Tongue (tissue), 3 donors: ENCODE measurements at places on chromosomes 7 and 10.

- peak; percentile 77 for DNase-seq
Measured at GRCh38 chr10:15725603-15726002, 5.9 kb upstream of the ITGA8 start.

GRCh38 chr10:98078774-98079173, 48.4 kb upstream of the CRTAC1 start:
- DNase-seq: no peak

DNA sequence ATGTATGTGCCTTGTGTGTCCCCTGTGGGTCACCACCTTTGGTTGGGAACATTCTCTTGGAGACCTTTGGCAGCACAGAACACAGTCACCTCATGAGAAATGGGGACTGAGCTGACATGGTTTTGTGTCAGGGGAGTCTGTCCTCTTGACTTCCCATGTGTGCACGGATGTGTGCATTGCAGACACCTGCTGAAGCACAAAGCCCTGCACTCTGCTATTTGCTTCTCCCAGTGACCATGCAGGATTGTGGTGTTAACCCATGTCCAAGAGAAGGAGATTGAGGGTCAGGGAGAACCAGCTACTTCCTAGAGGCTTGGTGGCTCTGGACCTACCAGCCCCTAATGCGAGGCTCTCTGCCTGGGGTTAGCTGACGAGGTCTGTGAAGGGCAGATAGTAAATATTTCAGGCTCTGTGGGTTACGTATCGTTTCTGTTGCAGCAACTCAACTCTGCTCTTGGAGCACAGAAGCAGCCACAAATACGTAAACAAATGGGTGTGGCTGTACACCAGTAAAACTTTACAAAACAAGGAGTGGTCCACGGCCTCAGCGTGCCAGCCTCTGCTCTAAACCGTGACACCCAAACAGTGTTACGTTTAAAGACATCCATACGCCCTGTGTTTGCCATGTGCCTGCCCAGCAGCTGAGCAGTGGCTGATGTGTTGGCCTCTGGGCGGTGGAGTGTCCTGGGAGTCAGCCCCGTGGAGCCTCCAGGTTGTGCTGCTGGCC, 51.7 kb downstream of the ADCY1 start:
- no peak for DNase-seq

GRCh38 chr7:151175793-151176311, 8.4 kb upstream of the GBX1 start:
- DNase-seq: no peak

GRCh38 chr7:57867884-57868701, 418.1 kb downstream of the ZNF716 start:
- no peak for DNase-seq

DNA sequence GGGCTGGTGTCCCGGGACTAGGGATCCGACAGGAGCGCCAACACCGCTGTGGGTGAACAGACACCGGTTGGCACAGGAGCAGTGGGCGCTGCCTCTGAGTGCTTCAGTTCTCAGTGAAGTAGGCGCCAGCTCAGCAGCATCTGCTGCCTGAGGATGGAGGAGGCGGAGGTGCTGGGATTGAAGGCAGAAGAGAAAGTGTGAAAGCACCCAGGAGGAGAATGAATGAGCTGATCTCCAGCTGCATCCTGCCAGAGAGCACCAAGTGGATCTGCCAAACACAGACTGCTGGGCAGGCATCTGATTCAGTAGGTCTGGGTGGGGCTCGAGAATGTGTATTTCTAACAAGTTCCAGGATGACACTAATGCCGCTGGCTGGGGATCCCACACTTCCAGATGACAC, 74.5 kb downstream of the LANCL2 start:
- peak; percentile 12 for DNase-seq

GRCh38 chr7:17234398-17235031, 63.9 kb upstream of the AHR start:
- DNase-seq: peak; percentile 9

GRCh38 chr7:101618916-101619315, 10.2 kb downstream of the MYL10 start:
- DNase-seq: no peak

DNA sequence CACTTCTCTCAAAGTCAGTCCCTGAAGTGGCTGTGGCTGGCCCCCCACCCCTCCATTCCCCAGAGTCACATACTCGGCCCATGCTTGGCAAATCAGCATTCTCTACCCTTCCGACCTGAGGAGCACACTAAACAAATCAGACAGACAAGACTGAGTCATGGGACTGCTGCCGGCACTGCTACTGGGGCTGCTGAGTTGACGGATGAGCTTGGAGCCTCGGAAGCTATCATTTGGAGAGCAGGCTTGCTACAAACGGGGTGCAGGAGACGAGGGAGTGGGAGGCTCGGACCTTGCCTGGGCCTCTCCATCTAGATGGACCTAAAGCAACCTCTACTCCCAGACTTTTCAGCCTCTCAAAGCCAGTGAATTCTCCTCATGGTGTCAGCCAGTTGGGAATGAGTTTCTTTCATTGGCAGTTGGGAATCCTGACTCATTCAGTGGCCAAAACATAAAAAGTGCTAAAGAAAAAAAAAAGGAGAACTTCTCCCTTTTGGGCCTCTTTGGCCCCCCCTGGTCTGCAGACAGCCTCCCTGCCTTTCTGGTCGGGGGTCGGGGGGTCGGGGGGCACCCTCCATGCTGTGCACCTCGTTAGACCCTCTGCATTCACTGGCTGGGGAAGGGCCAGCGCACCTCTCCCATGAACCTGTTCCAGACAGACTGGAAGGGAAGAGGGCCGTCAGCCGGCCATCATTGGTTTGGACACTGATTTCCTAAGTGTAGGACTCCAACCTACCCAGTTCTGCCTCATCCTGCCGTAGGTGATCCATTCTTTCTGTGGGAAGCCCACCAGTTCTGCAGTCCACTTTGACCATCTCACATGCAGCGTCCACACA, 52.3 kb upstream of the COL13A1 start:
- DNase-seq: no peak

DNA sequence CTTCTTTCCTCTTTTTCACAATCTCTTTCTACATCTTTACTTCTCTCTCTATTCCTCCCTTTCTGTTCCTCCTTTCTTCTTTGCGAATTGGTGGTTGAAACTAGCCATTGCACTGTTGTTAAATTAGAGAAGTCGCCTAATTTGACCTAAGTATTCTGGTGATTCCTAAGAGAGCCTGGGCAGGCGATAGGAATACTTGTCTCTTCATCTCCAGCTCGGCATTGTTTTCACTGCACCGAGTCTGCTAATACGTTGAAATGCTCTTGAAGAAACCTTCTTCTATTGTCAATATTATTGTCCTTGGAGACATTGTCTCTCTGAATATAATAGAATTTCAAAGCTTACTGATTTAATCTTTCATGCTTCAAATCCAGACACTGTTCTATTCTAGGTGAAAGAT, 31.7 kb downstream of the KCND2 start:
- DNase-seq: no peak

DNA sequence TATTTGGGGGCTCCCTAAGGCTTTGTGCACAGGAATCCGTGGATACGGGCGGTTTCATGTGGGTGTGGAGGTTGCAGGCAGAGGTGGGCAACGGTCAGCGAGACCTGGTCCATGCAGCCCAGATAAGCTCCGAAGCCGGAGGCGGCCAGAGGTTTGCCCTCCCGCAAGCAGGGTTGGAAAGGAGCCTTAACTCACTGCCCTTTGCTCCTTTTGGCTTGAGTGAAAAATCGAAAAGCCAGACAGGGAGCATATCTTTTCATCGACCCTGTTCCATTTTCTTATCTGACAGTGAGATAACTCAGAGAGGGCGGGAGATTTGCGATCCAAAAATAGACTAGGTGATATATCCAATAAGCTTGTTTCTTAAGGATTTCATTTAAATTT, 1.5 kb downstream of the GRM3 start:
- no peak for DNase-seq
